ENCODE measurements at places on chromosomes 2 and 18.

DNA sequence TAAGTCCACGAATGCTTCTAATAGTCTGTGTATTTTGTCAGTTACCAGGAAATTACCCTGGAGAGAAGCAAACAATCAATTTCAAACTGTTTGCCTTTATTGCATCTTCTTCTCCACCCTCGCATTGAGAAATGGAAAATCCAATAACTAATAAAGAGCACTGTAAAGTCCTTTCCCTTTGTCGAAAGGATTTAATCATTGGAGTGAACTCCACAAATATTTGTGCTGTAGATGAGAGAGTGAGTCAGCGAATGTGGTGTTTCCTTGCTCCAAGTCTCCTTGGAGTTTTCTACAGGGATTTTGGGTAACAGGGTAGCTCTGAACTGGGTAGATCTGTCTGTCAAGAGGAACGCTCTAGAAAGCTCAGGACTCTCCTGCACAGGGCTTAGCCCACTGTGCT lies 240.2 kb downstream of the KCNS3 start:
- no peak for DNase-seq

- no peak for DNase-seq
Measured at GRCh38 chr18:71403501-71403900, 1114.7 kb downstream of the SOCS6 start.

DNA sequence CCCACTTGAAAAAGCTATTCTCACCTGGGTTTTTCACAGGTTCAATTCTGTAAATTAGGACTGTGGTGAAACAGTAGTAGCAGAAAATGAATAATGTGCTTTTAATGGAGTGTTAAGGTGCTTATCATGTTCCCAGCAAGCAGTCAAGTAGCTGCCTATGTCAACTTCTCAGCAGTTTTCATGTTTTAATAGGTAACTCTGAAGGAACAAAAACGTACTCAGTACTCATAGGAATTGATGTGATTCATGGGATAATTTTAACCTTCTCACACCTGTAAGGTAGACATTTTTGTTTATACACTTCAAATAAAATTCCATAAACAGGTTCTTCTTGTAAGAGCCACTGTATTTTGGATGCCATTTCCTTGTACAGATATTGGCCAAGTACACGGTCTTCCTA lies 801.6 kb downstream of the MBD2 start:
- DNase-seq: peak; percentile 0

DNA sequence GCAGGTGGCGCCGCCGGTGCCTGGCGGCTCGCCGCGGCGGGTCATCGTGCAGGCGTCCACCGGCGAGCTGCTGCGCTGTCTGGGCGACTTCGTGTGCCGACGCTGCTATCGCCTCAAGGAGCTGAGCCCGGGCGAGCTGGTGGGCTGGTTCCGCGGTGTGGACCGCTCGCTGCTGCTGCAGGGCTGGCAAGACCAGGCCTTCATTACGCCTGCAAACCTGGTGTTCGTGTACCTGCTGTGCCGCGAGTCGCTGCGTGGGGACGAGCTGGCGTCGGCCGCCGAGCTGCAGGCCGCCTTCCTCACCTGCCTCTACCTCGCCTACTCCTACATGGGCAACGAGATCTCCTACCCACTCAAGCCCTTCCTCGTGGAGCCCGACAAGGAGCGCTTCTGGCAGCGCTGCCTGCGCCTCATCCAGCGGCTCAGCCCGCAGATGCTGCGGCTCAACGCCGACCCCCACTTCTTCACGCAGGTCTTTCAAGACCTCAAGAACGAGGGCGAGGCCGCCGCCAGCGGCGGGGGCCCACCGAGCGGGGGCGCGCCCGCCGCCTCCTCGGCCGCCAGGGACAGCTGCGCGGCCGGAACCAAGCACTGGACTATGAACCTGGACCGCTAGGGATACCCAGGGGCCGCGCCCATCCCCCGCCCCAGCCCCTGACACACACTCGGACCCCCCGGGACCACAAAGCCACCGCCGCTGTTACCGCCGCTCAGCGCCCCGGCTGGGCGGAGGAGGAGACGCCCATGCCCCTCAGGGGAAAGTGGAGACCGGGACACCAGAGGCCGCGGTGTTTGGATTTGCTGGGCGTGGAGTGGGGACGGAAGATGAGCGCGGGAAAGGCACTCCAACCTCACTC lies 1.1 kb downstream of the CDK5R2 start:
- DNase-seq: peak; percentile 21

- no peak for DNase-seq
Measured at GRCh38 chr2:70772486-70773155, 4.6 kb upstream of the ADD2 start.

DNA sequence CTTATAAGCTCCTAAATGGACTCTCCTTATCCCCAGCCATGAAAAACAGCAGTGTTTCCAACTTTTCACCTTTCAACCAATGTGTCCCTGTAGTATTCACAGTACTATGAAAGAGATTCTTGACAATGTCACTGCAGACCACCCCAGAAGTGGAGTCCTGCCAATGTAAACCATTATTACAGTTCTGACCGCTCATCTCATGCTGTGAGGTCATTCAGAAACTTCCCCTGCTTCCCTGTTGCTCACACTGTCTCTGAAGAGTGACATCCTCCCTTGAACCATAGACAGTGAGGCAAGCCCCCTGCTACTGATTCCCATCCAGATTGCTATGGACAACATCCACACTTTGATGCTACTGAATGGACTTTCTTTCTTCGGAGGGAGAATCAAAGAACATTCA lies 1523.7 kb upstream of the ACVR2A start:
- DNase-seq: no peak

DNA sequence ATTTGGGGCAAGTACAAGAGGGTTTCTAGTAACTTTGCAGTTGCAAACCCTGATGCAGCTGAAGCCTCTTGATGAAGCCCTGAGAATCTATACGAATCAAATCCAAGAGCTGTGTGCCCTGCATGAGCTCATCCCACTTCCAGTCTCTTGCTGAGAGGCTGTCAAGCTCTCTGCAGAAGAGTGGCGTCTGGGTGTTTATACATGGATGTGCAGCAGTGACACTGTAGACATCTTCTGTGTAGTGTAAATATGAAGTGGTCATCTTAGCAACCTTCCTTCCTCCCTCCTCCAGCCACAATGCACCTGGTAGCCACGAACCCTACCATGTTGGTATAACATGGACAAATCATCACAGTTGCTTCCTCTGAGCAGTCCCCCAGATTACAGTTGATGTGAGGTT lies 18.4 kb upstream of the KIAA2012 start:
- DNase-seq: no peak

DNA sequence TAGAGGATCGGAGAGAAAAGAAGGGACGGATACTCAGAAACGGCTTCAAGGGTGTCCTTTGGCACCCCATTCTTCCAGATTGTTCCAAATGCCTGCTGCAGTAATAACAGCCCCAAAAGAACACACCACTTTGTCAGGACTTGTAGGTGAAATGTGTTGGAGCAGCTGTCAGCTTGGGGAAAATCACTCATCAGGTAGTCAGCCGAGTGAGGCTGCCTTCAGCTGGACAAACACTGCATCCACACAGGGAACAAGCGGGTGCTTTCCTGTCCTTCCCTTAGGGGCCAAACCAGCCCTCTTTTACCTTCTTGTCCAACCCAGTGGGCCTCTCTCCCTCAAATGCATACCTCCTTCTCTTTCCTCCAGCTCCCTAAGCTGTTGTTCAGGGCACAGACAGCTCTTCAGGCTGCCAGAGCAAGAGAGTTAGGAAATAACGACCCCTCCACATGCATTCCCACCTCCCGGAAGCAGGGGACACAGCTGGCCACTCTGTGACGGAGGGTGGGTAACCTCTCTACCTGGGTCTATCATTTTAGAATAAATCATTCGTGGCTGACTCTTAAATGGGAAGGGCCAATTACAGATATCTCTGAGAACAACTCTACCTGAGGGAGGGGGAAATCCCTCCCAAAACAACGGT lies 48.1 kb downstream of the BCL11A start:
- no peak for DNase-seq

Data from NCI-H1092 (cell line).